ENCODE measurements at places on chromosomes 11 and 22. TPM values are rescaled to one million over a fixed set of nuclear protein-coding genes. Genes with fewer than 3 reads are reported as not detected.

PDE3B gene
- 15.1 TPM for total RNA-seq

DNA sequence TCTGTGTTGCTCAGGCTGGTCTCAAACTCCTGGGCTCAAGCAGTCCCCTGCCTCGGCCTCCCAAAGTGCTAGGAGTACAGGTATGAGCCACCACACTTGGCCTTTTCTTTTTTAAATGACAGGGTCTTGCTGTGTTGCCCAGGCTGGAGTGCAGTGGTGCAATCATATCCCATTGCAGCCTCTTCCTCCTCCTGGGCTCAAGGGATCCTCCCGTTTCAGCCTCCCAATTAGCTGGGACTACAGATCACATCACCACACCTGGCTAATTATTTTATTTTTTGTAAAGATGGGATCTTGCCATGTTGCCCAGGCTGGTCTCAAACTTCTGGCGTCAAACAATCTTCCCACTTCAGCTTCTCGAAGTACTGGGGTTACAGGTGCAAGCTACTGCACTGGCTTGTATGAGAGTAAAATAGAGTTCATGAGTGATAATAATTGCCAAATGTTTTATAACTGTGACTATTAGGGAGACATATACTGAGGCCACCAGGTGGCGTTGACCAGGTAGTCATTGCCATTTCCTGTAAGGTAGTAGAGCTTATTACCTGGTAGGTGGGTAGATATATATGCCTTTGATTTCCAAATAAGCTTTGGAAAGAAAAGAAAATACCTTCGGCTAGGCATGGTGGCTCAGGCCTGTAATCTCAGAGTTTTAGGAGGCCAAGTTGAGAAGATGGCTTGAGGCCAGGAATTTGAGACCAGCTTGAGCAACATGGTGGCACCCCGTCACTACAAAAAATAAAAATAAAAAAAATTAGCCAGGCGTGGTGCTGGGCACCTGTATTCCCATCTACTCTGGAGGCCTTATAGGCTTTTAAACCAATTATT lies 5.4 kb downstream of the FDX1 start:
- no peak for DNase-seq

DNA sequence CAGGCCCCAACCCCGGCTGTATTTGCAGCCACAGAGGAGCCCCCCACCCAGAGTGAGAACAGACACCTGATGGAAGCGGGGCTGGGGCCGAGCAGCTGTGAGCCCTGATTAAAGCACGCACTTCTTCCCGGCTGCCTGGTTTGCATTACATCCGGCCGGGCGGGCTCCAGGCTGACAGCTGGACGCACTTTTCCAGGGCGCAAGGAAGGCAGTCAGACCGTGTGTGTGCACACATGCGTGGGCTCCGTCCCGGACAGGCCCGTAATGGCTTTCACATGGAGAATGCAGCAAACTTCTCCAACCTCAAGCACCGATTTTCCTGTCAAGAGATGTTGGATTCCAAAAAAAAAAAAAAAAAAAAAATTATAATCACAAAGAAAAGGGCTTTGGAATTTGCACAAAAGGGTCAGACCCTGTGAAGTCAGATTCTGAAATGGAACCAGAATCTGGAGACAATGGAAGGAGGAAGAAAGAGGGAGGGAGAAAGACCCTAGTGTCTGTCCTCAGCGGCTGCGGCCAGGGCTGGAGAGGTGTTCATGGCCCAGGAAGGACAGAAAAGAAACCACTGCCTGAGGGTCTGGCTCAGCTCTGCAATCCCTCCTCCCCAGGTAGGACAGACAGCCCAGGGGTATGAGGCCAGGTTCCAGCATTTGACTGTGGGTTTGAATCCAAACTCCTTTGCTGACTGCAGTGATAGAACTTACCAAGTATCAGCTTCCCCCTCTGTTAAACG lies 365.5 kb downstream of the MN1 start:
- DNase-seq: peak; percentile 81

- no peak for DNase-seq
Observed at GRCh38 chr22:49515475-49515874, 312.2 kb downstream of the BRD1 start.

DNA sequence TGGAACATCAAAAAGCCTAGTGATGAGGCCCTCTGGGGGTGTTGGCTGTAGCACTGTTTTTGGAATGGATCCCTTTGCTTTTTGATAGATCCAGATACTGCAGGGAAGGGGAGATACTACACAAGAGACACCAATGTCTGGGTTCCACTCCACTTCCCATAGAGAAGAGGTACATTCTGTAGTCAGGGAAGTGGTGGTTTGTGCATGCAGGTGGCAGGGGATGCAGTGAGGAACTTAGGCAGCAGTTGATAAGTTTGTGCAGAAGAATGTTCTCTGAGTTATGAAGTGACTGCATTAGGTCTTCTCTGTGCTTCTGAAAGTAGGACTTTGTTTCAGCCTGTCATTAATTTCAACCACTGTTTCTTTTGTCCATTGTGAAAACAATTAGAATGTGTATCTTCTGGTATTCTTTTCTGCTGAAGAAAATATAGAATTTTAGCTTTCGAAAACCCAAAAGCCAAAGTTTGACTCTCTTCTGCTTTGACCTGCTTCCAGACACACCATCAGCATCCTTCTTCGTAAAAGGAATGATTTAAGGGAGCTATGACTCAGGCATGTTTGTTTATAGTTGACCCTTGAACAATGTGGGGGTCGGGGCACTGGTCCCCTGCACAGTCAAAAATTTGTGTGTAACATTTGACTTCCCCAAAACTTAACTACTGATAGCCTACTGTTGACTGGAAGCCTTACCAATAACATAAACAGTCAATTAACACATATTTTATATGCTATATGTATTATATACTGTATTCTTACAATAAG lies 25.6 kb downstream of the PANX1 start:
- DNase-seq: no peak

DNA sequence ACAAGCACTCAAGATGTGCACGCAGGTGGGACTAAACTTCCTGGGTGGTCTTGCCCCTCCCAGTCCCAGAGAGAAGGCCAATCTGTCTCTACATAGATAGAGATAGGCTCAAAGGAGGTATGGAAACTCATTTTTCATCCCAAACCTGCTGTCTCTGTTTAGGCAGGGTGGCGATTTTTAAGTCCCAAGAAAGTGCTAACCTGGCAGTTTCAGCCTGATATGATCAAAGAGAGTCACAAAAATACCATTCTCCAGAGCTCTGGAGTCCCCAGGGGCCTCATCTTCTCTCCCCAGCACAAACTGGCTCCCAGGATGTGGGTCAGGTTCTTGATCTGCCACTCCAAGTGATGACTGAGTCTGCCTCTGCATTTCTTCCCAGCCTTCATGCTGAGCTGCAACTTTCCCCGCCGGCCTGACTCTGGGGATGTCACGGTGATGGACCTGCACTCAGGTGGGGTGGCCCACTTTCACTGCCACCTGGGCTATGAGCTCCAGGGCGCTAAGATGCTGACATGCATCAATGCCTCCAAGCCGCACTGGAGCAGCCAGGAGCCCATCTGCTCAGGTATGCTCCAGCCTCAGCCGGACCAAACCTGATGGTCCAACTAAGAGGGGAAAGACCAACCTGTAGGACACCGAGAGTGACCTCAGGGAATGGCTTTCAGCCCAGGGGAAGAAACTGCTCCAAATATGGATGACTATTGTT lies 129.5 kb downstream of the SEZ6L start:
- DNase-seq: no peak

APOBEC3H gene
- total RNA-seq: not detected

- peak; percentile 52 for DNase-seq
Observed at GRCh38 chr22:49956914-49957825, 3.4 kb upstream of the PIM3 start.

GRCh38 chr11:23490557-23491235 lies 630.4 kb upstream of the CCDC179 start:
- DNase-seq: no peak

MUC5AC gene
- not detected for total RNA-seq

MEN1 gene
- total RNA-seq: 18.0 TPM

- DNase-seq: no peak
Observed at GRCh38 chr22:46649141-46650077, 29.2 kb downstream of the GRAMD4 start.

- DNase-seq: no peak
Observed at GRCh38 chr11:112280268-112281126, 19.8 kb upstream of the PLET1 start.

DNA sequence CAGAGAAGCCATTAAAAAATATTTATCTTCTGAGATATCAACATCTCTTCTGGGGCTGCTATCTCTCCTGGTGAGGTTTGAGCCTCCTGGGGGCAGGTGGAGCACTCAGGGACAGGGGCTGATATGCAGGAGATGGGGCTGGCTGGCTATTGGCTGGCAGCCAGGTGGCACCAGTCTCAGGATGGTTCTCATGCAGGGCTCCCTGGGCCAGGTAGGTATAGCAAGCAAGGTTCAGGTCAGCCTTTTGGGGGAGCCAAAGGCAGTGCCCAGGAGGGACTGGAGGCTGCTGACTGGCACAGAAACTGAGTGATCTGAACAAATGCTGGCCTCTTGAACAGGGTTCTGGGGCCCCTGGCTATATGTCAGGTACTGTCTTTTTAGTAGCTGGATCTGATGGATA lies 29.7 kb upstream of the EMSY start:
- no peak for DNase-seq

C11orf87 gene
- total RNA-seq: not detected

C1QTNF4 gene
- 2.3 TPM for total RNA-seq

GRCh38 chr11:25602149-25602548 lies 729.8 kb upstream of the ANO3 start:
- no peak for DNase-seq

BATF2 gene
- total RNA-seq: 2.5 TPM

TMPRSS6 gene
- not detected for total RNA-seq

DNA sequence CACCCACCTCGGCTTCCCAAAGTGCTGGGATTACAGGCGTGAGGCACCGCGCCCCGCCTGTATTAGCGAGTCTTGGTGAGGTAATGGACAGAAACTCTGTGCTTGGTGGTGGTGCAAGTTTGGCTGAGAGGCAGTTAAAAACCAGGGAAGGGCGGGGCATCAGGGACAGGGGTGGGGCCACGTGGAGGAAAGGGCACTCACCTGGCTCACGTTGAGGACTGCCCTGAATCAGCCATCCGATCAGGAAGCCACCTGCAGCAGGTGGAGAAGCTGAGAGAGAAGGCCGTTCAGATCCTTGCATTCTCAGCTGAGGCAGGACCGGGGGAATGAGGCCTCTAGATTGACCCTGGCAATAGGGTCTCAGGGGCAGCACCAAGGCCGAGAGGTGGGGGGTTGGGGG lies 12.1 kb upstream of the CHRM1 start:
- DNase-seq: no peak

DCHS1 gene
- 60.8 TPM for total RNA-seq

- no peak for DNase-seq
Observed at GRCh38 chr11:82080160-82080559, 653.5 kb downstream of the FAM181B start.

Measured in aorta (tissue), 5 donors.